Stimulated activated CD8-positive, alpha-beta memory T cell treated with anti-CD3 and anti-CD28 coated beads, Interleukin-15, amount 100 ng/mL, for 4 hours (primary cell): ENCODE measurements at places on chromosomes 6 and 20.

DNA sequence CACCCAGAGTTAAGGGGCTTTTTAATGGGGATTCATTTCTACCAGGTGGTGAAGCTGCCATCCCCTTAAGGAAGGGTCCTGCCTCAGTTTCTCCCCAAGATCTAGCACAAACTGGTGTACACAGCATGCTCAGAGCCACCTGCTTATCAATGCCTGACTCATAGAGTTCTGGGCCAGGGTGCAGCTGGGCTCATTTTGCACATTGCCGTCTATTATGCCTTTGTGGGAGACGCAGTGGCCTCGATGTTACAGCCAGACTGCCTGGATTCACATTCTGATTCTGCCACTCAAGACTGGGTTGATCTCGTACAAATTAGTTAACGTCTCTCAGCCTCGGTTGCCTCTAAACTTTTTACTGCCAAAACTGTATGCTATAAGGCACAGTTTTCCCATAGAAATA lies 365.7 kb downstream of the ZFAND3 start:
- no peak for DNase-seq

DNA sequence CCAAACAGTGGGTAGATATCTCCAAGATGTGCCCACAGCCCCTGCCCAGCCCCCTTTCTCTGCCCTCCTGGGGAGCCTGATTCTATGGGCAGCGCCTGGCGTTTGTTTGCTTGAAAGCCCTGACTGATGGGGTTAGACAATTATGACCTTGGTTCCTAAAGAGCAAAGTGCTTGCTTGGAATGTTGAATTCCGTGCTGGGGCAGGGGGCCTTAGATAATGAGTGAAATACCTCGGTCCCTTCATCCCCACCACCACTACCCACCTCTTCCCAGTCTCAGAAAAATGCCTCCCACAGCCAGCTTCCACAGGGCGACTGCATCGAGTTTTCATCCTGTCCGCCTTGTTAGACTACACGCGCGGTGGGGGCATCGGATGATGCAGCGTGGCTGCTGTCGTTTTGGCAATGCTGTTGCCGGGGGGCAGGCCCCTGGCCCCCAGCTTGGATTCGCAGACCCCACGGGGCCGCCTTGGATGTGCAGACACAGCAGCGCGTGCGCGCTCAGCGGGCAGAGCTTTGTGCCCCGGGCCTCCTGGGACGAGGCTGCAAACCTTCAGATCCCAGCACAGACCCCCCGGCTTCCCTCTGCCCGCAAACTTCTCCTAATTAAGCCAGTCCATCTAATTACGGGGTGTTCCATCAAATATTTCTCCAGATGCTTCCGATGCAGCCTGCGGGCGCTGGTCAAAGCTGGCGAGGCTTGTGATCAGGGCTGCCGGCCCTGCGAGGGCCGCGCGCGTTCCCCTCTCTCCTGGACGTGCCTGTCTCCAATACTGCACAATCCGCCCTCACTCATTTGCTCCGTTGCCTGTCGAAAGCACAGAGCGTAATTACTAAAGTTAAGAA lies 86.1 kb downstream of the LINC00237 start:
- DNase-seq, result no peak

DNA sequence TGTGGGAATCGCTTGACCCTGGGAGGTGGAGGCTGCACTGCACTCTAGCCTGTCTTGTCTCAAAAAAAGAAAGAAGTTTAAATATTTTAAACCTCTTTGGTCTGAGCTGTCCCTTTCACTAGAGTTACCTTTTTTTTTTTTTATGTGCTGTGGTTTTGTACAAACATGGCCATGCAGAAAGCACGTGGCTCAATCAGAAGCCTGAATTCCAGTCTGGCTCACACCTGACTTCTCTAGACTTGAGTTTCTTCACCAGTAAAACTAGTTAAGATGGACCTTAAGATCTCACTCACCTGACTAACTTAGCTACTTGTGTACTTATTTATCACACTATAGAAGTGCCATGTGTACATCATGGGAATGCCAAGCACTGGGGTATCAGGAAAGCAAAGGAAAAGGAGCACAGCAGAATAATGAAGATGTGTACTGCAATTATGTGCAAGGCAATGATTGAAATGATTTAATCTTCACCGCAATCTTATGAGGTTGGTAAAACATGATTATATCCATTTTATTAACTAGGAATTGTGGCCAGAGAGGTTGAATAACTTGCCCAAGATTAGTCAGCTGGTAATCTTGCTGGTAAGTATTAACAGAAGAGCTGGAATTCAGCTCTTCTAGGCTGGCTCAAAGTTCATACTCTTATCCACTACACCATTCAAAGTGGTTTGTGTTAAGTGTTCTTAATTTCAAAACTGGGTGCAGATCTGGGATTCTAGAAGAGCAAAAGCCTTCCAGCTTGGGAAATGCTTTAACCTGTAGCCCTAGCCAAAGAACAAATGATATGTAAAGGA lies 10.7 kb downstream of the HMGN3 start:
- no peak for DNase-seq

DNA sequence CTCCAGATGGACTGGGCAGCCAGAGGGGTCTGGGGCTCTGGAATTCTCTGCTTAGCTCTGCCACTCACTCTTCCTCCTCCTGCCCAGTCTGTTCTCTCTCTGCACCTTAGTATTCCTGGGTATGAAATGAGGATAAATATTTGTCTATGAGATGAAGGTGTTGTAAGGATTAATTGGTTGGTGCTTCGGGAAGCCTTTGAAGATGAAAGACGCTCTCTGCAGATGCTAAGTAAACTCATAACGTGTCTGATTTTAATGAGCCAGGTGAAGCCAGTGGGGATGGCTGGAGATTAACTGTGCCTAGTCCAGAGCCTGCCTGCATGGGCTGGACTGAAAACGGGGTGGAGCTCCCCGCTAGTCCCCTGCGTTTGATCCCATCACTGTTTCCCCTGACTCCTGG lies 23.1 kb upstream of the TCP11 start:
- no peak for DNase-seq

DNA sequence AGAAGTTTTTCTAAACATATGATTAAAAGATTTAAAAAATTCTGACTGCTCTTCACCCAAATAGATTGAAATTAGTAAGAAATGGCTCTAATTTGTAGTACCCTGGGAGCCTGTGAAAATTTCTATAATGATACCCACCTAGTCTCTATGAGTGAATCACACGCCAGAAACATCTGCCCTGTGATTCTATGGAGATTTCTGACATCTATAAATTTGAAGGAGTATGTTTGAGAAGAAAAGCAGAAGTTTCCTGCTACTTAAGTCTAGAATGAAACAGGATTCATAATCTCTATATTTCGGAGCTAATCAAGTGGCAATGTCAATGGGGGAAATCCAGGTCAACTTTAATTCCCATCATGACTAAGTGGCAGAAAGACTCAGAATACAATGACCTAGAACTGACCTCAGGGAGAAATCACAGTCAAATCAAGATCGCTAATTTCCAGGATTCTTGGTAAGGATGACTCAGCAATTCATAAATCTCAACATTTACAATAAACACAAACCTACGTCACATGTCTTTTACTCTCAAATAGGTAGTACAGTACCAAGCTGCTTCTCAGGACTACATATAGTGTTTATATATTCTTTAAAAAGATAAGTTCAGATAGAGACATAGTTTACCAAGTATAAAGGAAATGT lies 186.2 kb upstream of the TNFAIP3 start:
- no peak for DNase-seq

DNA sequence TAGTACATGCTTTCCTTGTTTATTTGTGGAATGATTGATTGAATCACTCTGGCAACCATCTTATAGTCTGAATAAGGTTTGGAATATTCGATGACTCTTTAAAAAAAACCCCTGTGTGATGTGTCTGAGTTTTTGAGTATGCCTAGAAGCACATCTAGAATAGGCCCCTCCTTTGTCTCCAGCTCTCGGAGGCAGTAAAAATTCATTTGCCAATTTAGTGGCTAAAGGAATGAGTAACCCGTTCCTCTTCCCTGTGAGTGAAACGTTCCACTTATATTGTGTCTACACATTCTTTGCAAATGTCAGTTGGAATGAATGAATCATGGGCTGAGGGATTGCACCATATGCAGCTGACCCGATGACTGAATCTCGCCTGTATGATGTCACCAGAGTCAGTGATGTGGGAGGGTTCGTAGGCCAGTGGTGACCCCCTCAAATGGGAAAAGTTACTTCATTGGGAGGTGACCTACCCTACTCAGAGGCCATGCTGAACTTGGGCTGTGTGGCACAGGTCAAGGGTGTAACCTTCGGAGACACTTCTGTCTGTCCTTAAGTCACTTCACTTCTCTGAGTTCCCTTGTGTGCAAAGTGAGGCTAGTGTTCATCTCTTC lies 21.6 kb downstream of the MOCS3 start:
- DNase-seq, result no peak

GRCh38 chr20:60261333-60261732 lies 303.1 kb downstream of the CDH26 start:
- no peak for DNase-seq

- DNase-seq, result no peak
Observed at GRCh38 chr6:100568255-100568654, 103.5 kb upstream of the SIM1 start.

- DNase-seq, result no peak
Observed at GRCh38 chr6:39517756-39518155, 195.3 kb upstream of the KCNK16 start.

DNA sequence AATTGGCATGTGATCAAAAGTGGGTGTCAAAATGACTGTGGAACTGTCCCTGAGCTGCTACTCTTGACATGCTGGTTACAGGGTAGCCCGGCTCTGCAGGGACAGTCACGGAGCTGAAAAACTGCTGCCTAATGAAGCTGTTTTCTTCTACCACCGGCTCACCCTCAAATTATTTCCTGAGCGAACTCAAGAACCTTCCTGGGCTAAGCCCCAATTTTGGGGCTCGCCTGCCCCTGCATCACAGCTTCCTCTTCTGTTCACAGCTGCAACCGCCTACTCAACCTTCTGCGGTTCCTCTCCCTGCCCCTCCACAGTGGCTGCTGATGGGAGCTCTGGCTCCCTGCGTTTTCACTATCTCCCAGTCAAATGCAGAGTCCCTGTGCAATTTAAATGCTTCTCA lies 110.8 kb upstream of the MLN start:
- DNase-seq, result peak; percentile 12

GRCh38 chr20:6940876-6941275 lies 173.4 kb downstream of the BMP2 start:
- DNase-seq, result no peak

GRCh38 chr6:32854376-32855178 lies 585 bp downstream of the PSMB9 start:
- DNase-seq, result peak; percentile 36

DNA sequence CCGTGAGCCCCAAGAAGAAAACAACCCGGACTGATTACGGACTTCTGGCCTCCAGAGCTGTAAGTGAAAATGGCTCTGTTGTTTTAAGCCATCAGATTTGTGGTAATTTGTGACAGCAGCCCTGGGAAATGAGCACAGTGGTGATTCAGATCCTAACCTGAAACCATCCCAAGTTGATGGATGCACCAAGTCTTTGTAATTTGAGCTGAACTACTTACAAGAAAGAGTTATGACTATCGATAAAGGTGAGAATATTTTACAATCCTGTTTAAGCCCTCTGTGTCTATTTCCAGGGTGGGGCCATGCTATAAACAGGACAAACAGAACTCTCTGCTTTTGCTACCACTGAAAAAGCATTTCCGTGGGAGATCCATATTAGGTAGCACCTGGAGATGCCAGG lies 19.1 kb upstream of the RIN2 start:
- DNase-seq, result no peak

DNA sequence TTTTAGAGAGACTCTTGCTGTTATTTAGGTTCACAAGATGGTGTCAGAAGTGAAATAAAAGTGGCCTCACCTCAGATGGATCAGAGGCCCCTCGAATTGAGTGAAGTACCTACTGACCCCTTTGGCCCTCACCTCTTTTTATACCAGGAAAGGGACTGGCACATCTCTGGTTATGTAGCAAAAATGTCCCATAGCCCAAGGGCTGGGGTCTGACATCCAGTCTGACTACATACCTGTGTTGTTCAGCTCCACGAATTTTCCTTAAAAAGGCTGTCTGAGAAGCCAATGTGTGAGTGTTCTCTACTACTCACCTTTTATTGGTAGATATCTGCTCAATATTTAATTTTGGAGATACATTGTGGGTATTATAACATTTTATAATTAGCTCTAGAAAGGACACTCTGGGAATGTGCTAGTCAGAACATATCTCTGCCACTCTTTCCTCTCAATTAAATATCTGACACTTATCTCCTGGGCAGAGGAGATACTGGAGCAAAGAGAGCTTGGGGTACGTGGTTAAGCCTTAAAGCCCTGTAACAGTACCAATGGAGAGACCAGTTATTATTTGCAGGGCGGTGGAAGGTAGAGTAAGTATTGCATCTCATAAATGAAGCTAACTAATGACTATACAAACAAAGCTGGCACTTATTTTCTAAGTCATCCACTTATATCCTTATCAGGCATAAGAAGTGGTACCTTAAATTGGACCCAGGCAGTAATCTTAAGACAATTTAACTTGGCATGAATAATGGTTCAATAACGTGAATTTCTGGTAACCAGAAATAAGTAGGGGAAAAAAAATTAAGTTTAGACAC lies 20.0 kb upstream of the IL22RA2 start:
- no peak for DNase-seq

GRCh38 chr6:71588490-71588889 lies 297.9 kb upstream of the RIMS1 start:
- no peak for DNase-seq

DNA sequence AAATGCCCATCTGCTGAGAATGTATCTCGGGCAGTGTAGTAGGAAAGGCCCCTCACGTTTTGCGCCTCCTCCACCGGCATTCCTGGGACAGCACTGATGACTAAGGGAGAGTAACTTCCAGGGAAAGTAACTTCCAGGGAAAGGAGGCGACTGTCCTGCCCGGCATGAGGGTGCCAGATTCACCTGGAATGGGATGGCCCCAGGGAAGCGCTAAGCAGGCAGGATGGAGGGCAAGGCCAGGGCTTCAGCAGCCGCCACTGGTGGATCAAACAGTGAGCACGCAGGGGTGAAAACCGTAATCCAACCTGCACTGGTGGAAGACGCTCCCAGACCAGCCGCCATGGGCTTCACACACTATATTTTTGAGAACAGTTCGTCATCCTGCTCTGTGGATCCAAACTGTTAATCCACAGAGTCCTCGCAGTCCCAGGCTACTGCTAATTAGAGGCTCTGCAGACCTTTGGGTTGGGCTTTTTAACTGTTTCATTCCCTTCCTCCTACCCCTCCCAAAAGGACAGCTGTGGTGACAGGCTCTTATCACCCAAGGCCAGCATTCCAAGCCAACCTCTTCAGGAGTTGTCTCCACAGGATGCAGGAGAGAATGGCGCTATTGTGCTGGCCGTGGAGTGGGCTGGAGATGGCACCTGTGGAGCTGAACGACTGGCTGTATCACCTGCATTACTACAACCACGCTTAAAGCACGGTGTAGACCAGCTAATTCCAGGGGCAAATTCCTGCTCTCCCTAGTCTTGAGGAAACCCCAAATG lies 178.9 kb downstream of the DLL1 start:
- no peak for DNase-seq

GRCh38 chr6:25329161-25329817 lies 50.1 kb downstream of the CARMIL1 start:
- no peak for DNase-seq

DNA sequence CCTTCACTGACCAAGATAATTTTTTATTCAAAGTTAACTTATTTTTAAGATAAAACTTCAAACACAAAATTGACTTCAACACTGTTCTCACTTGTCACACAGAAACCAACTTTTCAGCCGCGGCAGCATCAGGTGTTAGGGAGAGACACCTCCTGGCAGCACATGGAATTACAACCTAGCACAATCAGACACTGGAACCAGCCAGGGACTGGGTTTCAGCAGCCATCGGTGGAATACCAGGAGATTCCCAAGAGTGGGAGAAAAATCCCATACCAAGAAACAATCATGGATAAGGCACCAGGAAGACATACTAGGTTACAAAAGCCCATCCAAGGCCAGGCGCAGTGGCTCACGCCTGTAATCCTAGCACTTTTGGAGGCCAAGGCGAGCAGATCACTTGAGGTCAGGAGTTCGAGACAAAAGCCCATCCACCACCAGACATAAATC lies 70.0 kb downstream of the SNX5 start:
- peak; percentile 37 for DNase-seq
